Thoracic aorta (tissue), 2 donors: ENCODE measurements at places on chromosomes 13 and 19. TPM values are rescaled to one million over a fixed set of nuclear protein-coding genes. Genes with fewer than 3 reads are reported as not detected.

The CGB3 gene
- total RNA-seq: not detected

The ZNF729 gene
- total RNA-seq: not detected

The CNN1 gene
- total RNA-seq: 703 TPM

The MAP2K7 gene
- 16.9 TPM for total RNA-seq

The BICRA gene
- 10.8 TPM for total RNA-seq

The NFIX gene
- 126 TPM for total RNA-seq

The SYNGR4 gene
- total RNA-seq: not detected

The ZNF497 gene
- total RNA-seq: 2.3 TPM

The TMPRSS9 gene
- total RNA-seq: 0.42 TPM

The COL5A3 gene
- total RNA-seq: 14.3 TPM

The CGB2 gene
- not detected for total RNA-seq

The PSG1 gene
- total RNA-seq: not detected

The SLC25A41 gene
- total RNA-seq: not detected

The ZNF560 gene
- total RNA-seq: not detected

The ERICH6B gene
- not detected for total RNA-seq

The COL4A2 gene
- total RNA-seq: 999 TPM

The NAPSA gene
- total RNA-seq: not detected

The MCOLN1 gene
- 34.8 TPM for total RNA-seq

The PLVAP gene
- total RNA-seq: 120 TPM

The YJEFN3 gene
- total RNA-seq: 7.9 TPM

The KCNN1 gene
- 0.99 TPM for total RNA-seq

The EHD2 gene
- 141 TPM for total RNA-seq

The SHD gene
- total RNA-seq: not detected

The WDR62 gene
- total RNA-seq: 1.2 TPM

The CACNG6 gene
- total RNA-seq: not detected

The B3GLCT gene
- 9.3 TPM for total RNA-seq

The APLP1 gene
- 28.1 TPM for total RNA-seq

The C5AR1 gene
- total RNA-seq: 51.9 TPM

The CYP2A6 gene
- not detected for total RNA-seq

The FCHO1 gene
- total RNA-seq: 8.5 TPM

The LONP1 gene
- total RNA-seq: 52.8 TPM

The HIPK4 gene
- not detected for total RNA-seq

The XRCC1 gene
- total RNA-seq: 24.3 TPM

The APOC4 gene
- total RNA-seq: not detected

The ZNF579 gene
- 2.4 TPM for total RNA-seq

The NDFIP2 gene
- 9.7 TPM for total RNA-seq

The ZNF763 gene
- total RNA-seq: 5.9 TPM

The FNDC3A gene
- total RNA-seq: 86.3 TPM

The CASP14 gene
- total RNA-seq: 0.54 TPM

The ZNF790 gene
- total RNA-seq: 8.8 TPM

The ZNF229 gene
- total RNA-seq: 2.3 TPM

The XAB2 gene
- total RNA-seq: 34.1 TPM

The ATP5F1D gene
- total RNA-seq: 40.4 TPM

The RASGRP4 gene
- total RNA-seq: 3.6 TPM

The SMIM24 gene
- not detected for total RNA-seq

The TLE6 gene
- total RNA-seq: 5.3 TPM

The GRK1 gene
- total RNA-seq: not detected

The ENOX1 gene
- total RNA-seq: 0.41 TPM
